ENCODE measurements at places on chromosomes 2 and 18.
A peak's percentile ranks its signal among the peaks of the same experiment; 100 is the strongest.

- DNase-seq, result no peak
Measured at GRCh38 chr2:37849911-37850310, 75.2 kb upstream of the RMDN2 start.

DNA sequence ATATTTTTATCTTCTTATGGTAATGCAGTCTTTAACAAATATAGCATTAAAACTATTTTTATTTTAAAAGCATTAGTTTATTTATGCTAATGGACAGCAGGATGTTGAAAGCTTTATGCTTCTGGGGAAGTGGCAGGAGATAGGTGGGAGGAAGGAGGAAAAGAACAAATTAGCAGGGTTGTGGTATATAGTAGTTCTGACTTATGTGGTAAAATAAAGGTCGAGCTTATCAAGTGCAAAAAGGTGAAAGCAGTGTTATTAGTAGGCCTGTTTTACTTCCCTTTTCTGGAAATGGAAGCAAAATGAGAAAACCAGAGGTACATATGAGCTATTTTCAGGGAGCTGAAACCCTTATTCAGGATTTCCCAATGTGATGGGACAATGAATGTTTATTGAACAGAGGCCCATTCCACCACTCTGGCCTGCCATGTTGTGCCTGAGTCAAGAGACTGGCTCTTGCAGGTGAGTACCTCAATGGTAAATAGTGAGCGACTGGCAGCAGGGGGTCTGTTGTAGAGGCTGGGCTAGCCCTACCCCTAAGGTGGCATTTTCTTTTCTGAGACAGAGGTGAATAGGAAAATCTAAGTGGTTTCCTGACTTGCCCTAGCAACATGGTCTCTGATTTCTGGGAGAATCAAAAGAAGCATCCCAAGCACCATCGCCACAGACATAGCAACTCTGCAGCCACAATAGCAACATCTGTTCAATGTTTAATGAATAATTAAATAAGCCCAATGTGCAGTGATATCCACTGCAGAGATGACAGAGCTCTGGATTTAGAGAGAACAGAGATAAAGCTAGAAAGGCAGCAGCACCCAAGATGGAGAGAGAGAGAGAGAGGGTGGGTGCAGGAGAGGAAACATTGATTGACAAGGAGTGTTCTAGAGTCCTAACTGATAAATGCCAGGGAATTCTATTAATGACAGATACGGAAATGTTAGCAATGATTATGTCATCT, 119.7 kb downstream of the UPP2 start:
- DNase-seq, result no peak

- DNase-seq, result no peak
Measured at GRCh38 chr2:65724752-65725151, 292.4 kb upstream of the SPRED2 start.

DNA sequence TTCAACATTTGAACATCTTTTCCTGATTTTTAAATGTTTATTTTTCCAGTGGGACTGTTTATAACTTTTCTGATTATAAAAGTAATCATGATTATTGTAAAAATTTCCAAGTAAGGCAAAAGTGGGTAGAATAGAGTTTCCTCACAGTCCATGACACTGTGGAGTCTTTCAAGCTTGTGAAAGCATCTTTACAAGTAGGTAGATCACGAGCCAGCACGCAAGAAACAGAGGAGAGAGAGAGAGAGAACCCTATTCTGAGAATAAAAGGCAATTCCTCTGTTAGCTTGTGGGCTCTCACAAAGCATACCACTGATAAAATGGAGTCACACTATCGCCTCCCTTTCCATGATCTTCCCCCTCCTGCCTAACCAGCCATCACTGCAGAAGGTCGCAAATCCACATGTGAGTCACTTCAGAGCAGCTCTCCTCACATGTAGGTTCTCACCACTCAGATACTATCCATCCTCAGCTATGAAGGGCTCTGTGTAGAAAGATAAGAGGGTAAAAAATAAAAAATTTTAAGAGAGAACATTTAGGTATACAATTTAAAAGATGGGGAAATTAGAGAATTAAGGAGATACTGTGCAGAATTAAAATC, 40.3 kb downstream of the AAK1 start:
- no peak for DNase-seq

DNA sequence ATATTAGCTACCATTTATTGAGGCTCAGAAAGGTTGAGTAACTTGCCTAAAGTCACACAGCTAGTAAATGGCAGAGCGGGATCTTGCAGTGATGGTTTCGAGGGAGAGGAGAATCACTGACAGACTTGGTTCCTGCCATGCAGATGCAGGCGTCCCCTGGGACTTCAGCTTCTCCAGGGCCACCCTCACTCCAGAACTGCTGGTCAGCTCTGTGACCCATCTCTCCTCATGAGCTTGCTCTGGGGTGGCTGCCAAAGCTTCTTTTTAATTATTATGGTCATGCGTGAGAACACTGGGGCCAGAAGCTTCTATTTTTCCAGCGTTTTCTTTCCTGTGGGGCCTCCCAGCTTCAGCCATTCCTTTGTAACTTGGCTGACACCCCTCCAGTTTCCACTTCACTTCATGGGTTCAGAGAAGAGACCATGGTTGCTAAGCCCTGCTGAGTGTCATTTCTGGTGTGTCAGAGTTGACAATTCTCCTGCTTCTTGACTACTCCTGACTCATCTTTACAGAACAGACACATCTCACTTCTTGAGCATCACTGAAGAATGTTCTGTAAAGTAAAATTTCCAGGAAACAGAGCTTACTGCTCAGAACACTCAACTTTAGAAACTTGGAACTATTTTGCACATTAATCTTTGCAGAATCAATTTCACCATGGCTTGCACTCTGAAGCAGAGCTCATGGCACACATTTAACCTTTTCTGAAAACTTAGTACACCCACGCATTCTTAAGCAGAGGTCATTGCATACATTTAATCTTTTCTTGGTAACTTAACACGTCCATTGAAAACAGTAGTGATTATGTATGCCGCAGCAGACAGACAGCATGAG, 70.4 kb downstream of the IL1R2 start:
- DNase-seq, result no peak

- DNase-seq, result no peak
Measured at GRCh38 chr2:88903749-88904353, 212.4 kb downstream of the RPIA start.

GRCh38 chr2:164009756-164010337, 274.0 kb upstream of the FIGN start:
- no peak for DNase-seq

DNA sequence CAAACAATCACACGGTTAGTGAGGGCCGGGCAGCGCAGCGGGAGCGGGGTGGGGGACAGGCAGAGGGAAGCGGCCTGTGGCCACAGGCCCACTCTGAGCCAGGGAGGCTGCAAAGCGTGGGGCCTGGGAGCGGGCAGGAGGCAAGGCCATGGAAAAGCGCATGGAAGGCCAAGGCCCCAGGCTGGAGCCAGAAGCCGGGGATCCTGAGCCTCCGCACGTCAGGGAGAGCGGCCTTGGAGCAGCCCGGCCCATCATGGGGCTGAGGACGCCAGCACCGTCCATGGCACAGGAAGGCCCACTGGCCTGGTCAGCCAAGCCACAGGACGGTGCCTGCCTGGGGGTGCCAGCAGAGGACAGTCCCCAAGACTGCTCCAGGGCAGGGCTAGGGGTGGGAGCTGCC, 43.1 kb downstream of the AQP12A start:
- DNase-seq, result no peak

GRCh38 chr2:151886241-151886640, 58.0 kb upstream of the ARL5A start:
- no peak for DNase-seq

DNA sequence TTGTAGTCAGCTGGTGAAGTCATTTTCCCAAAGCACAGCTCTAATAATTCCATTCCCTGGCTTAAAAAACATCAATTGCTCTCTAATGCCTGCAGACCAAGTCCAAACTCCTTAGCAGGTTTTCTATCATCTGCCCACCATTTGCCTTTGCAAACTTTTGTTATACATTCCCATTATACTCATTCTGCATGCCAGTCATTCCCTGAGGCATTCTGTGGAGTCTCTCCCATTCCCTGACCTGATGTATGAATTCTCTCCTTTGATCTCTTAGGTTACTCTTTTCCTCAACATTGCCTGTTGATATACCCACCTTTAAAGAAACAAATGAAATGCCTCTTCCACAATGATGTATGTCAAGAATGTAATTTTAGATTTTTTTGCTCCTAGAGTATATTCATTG, 852.0 kb upstream of the FSHR start:
- DNase-seq, result no peak

GRCh38 chr18:48609820-48610815, 71.3 kb downstream of the CTIF start:
- no peak for DNase-seq

GRCh38 chr2:143259368-143259958, 130.2 kb downstream of the ARHGAP15 start:
- peak; percentile 78 for DNase-seq

DNA sequence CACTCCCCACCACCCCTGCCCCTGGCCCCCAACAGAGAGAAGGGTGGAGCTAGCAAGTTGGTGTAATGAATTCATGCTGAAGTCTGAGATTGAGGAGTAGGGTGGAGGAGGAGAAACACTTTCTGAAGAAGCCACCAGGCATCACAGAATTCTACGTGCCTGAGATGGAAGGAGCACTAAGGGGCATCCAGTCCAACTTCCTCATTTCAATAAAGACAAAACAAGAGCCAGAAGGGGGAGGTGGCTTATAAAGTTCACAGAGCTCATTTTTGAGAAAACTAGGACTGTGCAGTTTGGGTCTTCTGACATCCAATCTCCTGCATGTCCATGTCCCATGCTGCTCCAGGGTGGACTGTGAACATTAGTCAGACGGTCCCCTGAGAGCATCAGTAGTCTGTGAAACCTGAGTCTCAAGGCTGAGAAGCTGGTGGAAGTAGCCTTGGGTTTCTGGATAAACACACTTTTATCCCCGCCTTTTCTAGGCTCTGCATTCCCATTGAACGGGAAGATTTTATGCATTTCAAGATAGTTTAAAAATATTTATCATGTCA, 77.7 kb downstream of the TRIM43 start:
- DNase-seq, result no peak

DNA sequence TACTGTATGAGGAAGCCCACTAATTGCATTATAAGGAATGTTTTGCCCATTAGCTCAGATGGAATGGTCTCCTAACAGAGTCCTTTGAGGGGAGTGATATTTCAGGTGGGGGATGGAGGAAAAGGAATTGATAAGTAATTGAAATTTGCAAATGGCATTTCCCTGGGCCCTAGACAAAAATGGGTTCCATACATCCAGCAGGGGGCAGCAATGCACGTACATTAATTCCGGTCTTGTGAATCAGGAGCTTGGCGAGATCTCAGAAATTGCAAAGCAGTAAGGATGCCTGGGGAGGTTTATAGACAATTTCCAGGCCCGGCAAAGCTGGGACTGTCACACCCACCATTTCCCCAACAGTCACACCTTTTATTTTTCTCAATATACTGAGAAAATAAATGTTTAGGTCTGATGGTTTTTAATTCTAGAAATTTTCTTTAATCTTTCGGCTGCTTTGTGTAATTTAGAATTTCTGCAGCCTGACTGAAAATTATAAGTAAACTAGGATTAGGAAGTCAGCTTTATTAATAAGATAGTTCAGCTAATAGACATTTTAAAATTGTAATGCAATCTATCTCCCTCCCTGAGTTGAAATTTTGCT, 122.8 kb downstream of the LYPD1 start:
- peak; percentile 3 for DNase-seq

GRCh38 chr18:9951022-9951859, 37.4 kb downstream of the VAPA start:
- DNase-seq, result no peak

DNA sequence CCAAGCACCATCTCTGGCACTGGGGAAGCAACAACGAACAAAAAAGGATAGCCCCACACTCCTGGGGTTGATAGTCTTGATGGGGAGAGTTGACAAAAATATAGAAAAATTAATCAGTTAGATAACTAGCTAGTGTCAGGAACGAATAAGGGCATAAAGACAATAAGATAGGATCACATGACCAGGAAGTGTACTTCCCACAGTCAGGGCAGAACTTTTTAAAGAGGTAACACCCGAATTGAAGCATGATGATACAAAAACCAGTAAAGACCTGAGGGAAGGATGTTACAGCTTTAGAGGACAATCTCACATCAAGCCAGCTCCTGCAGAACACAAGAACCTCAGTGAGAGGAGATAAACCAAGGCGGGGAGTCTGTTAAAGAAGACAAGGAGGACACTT, 295.4 kb upstream of the CRIM1 start:
- DNase-seq, result no peak

GRCh38 chr2:30165617-30166016, 18.8 kb downstream of the YPEL5 start:
- DNase-seq, result no peak

- no peak for DNase-seq
Measured at GRCh38 chr2:227228061-227228667, 63.7 kb downstream of the COL4A3 start.

- peak; percentile 34 for DNase-seq
Measured at GRCh38 chr2:172462849-172463381, 35.5 kb downstream of the ITGA6 start.

DNA sequence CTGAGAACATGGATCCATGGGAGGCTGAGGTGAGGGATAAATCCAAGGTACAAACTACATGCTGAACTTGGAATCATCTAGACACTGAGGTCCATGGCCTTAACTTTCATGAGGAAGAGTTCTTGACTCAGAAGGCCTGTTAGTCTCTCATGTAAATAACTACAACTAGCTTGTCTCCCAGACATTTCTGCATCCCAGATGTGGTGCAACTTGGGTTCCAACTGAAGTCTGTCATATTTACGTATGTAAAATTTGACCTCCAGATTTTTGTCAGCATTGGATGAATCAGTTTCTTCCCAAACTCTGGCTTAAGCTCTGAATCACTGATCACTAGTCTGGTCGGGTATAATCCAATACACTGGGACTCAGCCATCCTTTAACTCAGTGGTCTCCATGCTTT, 306.9 kb downstream of the PDE11A start:
- no peak for DNase-seq

- DNase-seq, result no peak
Measured at GRCh38 chr18:31513189-31513935, 15.4 kb downstream of the DSG2 start.

DNA sequence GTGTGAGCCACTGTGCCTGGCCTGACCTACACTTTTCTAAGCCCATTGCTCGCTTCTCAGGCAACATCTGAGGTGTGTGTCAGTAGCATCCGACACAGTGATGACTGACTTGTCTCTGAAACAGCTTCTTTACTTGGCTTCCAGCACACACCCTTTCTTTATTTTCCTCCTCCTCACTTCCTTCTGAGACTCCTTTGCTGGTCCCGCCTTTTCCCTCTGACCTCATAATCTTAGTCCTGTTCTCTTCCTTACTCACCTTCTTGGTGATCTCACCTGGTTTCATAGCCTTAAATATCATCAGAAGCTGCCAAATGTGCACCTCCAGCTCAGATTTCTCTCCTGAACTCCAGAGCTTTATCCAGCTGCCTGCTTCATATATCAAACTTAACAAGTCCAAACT, 66.6 kb upstream of the PELI1 start:
- DNase-seq, result no peak

GRCh38 chr2:169137924-169138323, 68.6 kb downstream of the DHRS9 start:
- no peak for DNase-seq

DNA sequence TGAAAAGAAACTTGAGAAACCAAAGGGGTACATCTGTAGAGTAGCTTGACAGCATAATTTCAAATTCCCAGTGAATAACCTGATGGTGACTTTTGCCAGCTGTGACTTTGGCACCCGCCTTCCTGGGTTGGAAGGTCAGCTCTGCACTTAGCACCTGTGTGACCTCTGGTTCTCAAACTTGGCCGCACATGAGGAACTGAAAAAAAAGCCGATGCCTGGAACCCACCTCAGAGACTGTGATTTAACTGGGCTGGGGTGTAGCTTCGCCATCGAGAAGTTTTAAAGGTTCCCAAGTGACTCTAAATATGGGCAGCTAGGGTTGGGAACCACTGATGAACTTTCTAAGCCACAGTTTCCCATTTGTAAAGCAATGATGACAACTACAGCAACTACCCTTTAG, 6.5 kb downstream of the EFEMP1 start:
- no peak for DNase-seq
